Cardiac fibroblast (primary cell): ENCODE measurements at places on chromosomes 2 and 18.

GRCh38 chr2:204299766-204300165 lies 245.5 kb upstream of the PARD3B start:
- no peak for DNase-seq

GRCh38 chr2:133424876-133425275 lies 143.4 kb downstream of the NCKAP5 start:
- no peak for DNase-seq

DNA sequence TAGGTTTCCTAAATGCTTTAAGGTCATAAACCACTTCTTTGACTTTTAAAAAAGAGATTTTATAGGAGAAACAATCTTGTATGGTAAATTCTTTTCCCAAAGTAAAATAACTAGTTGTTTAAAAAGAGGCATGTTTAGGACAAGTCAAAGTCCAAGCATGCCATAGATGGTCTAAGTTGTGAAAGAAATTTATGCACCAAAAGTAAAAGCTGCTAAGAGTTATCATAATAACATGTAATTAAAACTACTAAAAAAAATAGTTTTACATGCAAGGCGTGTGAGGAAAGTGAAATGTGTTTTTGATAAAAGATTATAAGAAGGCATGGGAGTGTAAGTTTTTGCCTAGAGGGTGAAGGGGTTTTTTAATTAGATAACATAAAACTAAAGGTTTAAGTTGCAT lies 22.5 kb downstream of the FAM210A start:
- peak; percentile 36 for DNase-seq

DNA sequence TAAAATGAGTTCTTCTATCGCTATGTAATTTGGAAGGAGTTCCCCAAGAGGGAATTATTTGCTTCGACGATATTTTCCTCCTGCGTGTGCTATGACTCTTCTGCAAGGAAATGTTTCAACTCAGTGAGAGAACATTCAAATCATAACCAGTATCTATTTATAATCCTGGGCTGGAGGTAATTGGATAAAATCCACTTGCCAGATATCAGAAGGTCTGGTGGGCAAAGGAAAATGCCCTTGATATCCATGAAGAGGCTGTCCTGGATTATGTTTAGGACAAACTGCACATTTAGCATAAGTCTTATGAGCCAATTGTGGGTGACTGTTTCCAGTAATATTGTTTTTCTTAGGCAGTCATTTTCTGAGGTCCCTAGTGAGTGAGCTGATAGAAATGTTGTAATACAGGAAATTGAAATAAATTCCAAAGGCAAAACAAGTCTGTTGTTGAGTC lies 17.7 kb downstream of the RPIA start:
- DNase-seq: peak; percentile 79

- no peak for DNase-seq
Measured at GRCh38 chr2:197322724-197323720, 12.4 kb upstream of the ANKRD44 start.

DNA sequence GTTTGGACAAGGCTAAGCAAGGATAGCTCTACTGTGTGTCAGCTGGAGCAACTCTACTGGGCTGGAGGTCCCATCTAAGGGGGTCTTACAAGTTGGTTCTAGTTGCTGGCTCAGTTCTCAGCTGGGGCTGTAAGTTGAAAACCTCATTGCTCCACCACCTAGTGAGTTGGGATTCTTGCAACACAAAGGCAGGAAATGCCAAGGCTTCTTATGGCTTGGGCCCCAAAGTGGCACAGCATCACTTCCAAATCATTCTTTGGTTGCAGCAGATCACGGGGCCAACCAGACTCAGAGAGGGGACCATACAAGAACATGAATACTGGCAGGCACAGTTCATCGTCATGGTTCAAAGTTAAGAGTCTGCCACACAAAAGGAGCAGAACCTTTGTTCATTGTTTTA lies 332.7 kb downstream of the LRRTM1 start:
- DNase-seq: no peak
